ENCODE measurements at places on chromosomes 2 and 18. TPM values are rescaled to one million over a fixed set of nuclear protein-coding genes. Genes with fewer than 3 reads are reported as not detected.

The C2orf15 gene
- 0.25 TPM for total RNA-seq

The EFHD1 gene
- 18.7 TPM for total RNA-seq

The RAB17 gene
- total RNA-seq, result 3.6 TPM

The TMX3 gene
- total RNA-seq, result 43.1 TPM

The MAP3K19 gene
- total RNA-seq, result not detected

DNA sequence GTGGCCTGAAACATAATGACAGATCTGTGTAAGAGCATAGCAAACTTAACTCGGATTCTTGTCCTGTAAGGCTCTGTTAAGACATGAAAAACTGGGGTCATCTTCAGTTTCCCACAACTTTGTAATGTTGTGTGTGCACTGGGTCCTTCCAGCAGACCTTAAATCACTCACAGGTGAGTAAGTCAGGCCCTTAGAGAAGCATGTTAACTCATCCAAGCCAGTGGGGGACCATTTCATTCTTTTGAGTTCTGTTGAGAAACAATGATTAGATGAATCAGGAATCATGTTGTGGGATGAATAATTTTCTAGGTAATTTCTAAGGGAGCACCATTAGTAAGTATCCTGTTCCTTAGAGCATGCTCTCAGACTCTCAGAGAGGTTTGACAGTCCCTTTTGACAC, 167.1 kb downstream of the ESCO1 start:
- no peaks in the 10 kb centered on the region for H3K36me3 ChIP-seq
- no peak for DNase-seq
- H3K27me3 ChIP-seq, result no peaks in the 10 kb centered on the region
- H3K4me3 ChIP-seq, result no peak overlapping the region
- H3K27ac ChIP-seq, result no peak overlapping the region

GRCh38 chr2:98795891-98796676, 65.2 kb upstream of the MGAT4A start:
- no peak for DNase-seq
- H3K36me3 ChIP-seq, result no peaks in the 10 kb centered on the region
- H3K27me3 ChIP-seq, result no peaks in the 10 kb centered on the region
- H3K4me3 ChIP-seq, result no peak overlapping the region
- H3K27ac ChIP-seq, result no peak overlapping the region
- H3K4me1 ChIP-seq, result peaks cover 3% of the 10 kb centered on the region

GRCh38 chr2:108968619-108969018, 20.4 kb downstream of the EDAR start:
- no peaks in the 10 kb centered on the region for H3K4me1 ChIP-seq
- H3K27ac ChIP-seq, result no peak overlapping the region
- H3K36me3 ChIP-seq, result no peaks in the 10 kb centered on the region
- no peaks in the 10 kb centered on the region for H3K27me3 ChIP-seq

GRCh38 chr2:167862296-167862695, 385.1 kb downstream of the STK39 start:
- no peak overlapping the region for H3K4me3 ChIP-seq
- H3K36me3 ChIP-seq, result no peaks in the 10 kb centered on the region
- H3K4me1 ChIP-seq, result peaks cover 5% of the 10 kb centered on the region
- peak overlapping the region; percentile 10 for H3K27ac ChIP-seq
- H3K27me3 ChIP-seq, result no peaks in the 10 kb centered on the region
- DNase-seq, result no peak

GRCh38 chr2:217621391-217621801, 381.4 kb downstream of the TNS1 start:
- peak overlapping the region; percentile 93 for H3K27ac ChIP-seq
- peaks cover 77% of the 10 kb centered on the region for H3K4me1 ChIP-seq
- H3K36me3 ChIP-seq, result no peaks in the 10 kb centered on the region
- DNase-seq, result peak; percentile 72
- H3K27me3 ChIP-seq, result no peaks in the 10 kb centered on the region
- H3K4me3 ChIP-seq, result no peak overlapping the region

DNA sequence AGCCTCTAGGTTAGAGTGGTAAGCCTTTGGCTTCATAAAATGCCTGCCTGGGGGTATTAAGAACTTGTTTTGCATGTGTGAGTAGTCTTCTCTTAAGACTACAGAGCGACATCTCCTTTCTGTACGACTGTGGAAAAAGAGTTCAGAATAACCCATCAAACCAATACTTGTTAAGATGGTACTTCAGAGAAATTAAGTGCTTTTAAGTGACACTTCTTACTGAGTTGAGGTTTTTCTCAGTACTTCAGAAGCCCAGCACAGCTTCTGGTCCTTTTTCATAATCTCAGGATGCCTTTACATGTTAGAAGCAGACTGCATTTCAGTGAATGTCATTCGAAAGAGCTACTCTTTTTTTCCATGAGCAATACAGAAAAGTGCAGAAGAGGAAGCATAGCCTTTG, 10.8 kb downstream of the XRCC5 start:
- DNase-seq, result no peak
- peaks cover 99% of the 10 kb centered on the region for H3K36me3 ChIP-seq
- peaks cover 16% of the 10 kb centered on the region for H3K4me1 ChIP-seq
- H3K27me3 ChIP-seq, result no peaks in the 10 kb centered on the region
- H3K4me3 ChIP-seq, result no peak overlapping the region
- no peak overlapping the region for H3K27ac ChIP-seq

- no peak for DNase-seq
- H3K4me3 ChIP-seq, result no peak overlapping the region
- no peaks in the 10 kb centered on the region for H3K27me3 ChIP-seq
- no peak overlapping the region for H3K27ac ChIP-seq
These were observed 272.9 kb downstream of the GPD2 start for GRCh38 chr2:156709091-156709490.

- no peaks in the 10 kb centered on the region for H3K4me1 ChIP-seq
- H3K36me3 ChIP-seq, result no peaks in the 10 kb centered on the region
- H3K27me3 ChIP-seq, result no peaks in the 10 kb centered on the region
- DNase-seq, result no peak
These were observed 194.0 kb upstream of the RBBP8 start for GRCh38 chr18:22739061-22739642.

- H3K36me3 ChIP-seq, result no peaks in the 10 kb centered on the region
- H3K27ac ChIP-seq, result no peak overlapping the region
- no peaks in the 10 kb centered on the region for H3K27me3 ChIP-seq
- DNase-seq, result no peak
- H3K4me3 ChIP-seq, result no peak overlapping the region
These were observed 57.4 kb upstream of the PCBP1 start for GRCh38 chr2:70029814-70030409.

DNA sequence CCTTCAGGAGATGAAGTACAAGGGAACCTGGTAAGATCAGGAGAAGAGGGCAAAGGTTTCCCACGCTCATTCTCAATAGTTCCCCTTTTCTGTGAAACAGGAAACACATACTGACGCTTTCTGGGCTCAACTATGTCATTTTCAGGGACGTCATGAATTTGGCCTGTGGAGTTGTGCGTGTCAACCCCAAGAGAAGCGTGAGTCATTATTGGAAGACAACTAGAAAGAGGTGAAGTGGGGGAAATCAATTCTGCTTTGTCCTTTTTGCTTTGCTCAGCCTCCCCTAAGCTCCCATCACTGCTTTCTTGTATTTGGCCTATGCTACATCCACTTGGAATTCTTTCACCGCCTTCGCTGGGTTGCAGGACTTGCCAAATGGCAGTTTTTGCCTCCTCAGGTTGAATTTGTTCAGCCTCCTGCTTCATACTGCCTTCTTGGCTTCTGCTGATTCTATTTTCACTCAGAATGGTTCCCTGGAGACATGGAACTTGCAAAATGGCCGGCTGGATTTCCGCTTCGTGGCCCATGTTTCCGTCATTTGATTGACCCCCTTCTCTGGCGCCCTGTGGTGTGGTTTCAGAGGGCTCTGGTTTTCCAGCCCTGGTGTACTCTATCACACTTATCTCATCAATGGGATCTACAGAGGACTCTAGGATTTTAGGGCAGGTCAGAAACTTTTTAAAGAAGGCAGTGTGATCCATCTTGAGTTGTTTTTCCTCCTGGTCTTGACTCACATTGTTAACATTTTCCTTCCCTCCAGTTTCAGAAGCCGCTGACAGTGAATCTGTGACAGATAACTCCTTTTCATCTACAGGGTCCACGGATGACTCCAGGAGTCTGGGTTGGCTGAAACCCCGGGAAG, 93.3 kb downstream of the ALPK2 start:
- DNase-seq, result no peak
- H3K4me1 ChIP-seq, result no peaks in the 10 kb centered on the region
- no peaks in the 10 kb centered on the region for H3K27me3 ChIP-seq
- no peak overlapping the region for H3K27ac ChIP-seq

Measured in SJCRH30 (cell line).